ENCODE measurements at places on chromosomes 2 and 18. TPM values are rescaled to one million over a fixed set of nuclear protein-coding genes. Genes with fewer than 3 reads are reported as not detected.

- H3K27ac ChIP-seq: no peak overlapping the region
- no peaks in the 10 kb centered on the region for H3K36me3 ChIP-seq
- no peak overlapping the region for H3K4me3 ChIP-seq
- no peaks in the 10 kb centered on the region for H3K4me1 ChIP-seq
- H3K27me3 ChIP-seq: peaks cover 5% of the 10 kb centered on the region
Observed at GRCh38 chr2:172725746-172726145, 9.9 kb upstream of the RAPGEF4 start.

- no peak overlapping the region for H3K4me3 ChIP-seq
- no peaks in the 10 kb centered on the region for H3K36me3 ChIP-seq
- H3K27me3 ChIP-seq: no peaks in the 10 kb centered on the region
- no peak overlapping the region for H3K27ac ChIP-seq
Observed at GRCh38 chr2:101551336-101551888, 76.5 kb upstream of the RFX8 start.

The FIGN gene
- not detected for total RNA-seq

- no peak for DNase-seq
- H3K36me3 ChIP-seq: no peaks in the 10 kb centered on the region
- H3K27ac ChIP-seq: no peak overlapping the region
- H3K4me1 ChIP-seq: peaks cover 16% of the 10 kb centered on the region
- peak overlapping the region; percentile 74 for H3K4me3 ChIP-seq
Observed at GRCh38 chr2:149329489-149330126, 779 bp upstream of the LYPD6 start.

- H3K4me3 ChIP-seq: no peak overlapping the region
- DNase-seq: no peak
- H3K27ac ChIP-seq: no peak overlapping the region
- H3K27me3 ChIP-seq: no peaks in the 10 kb centered on the region
Observed at GRCh38 chr18:22044474-22045220, 124.7 kb upstream of the GATA6 start.

DNA sequence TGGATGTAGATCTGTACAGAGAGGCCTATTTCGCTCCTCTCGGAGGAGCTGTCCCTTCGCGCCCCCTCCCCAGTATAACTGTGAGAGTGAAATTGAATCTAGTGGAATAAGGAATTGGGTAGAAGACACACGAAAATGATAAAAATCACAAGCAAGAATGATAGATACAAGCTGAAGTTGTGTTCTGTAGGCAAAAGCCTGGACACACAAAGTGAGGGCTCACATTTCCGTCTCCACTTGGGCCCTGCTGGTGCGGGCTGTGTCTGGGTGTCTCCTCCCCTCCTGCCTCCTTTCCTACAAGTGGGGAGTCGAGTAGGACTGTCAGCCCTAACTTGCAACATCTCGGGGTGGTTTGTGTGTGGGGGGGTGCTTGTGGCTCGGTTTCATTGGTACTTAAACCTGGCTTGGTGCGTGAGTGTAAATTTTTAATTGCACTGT, 457 bp upstream of the SP9 start:
- H3K36me3 ChIP-seq: no peaks in the 10 kb centered on the region
- DNase-seq: no peak
- H3K27me3 ChIP-seq: peaks cover 62% of the 10 kb centered on the region
- H3K4me1 ChIP-seq: peaks cover 26% of the 10 kb centered on the region

The CASP8 gene
- total RNA-seq: 74.2 TPM

The FMNL2 gene
- 4.0 TPM for total RNA-seq

DNA sequence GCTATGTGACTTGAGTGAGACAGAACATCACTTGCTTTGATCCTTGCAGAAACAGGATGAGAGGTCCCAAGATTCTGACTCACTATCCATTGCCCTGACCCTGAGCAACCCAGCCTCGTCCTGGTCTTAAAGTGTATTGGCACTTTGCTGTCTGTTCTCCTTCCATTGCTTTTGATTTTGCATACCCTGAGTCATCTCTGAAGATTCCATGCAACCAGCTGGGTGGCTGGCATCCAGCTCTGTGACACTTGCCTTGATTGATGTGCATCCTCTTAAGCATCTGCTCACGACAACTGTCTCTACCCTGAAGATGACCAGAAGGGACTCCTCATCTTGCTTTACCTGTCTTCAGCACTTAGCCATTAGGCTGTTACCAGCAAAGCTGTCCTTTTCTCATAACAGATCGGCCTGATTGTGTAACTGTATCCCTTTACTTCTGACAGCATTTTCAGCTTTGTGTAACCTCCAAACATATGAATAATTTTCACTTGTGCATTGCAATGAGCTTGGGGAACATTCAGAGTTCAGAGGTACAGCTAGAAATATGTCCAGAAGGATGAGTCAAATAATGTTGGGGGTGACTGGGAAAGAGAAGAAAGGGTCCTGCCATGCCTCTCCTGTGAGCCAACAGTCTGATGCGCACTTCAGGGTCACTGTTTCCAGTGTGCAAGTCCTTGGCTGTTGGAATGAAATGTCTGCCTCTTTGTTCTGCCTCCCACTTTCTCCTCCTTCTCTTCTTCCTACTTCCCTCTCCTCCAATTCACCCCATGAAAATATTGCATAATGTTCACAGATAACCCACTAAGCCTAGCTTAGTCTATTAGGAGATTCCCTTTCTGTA, 249.7 kb upstream of the OSR1 start:
- no peak for DNase-seq
- no peaks in the 10 kb centered on the region for H3K36me3 ChIP-seq
- H3K27ac ChIP-seq: no peak overlapping the region

DNA sequence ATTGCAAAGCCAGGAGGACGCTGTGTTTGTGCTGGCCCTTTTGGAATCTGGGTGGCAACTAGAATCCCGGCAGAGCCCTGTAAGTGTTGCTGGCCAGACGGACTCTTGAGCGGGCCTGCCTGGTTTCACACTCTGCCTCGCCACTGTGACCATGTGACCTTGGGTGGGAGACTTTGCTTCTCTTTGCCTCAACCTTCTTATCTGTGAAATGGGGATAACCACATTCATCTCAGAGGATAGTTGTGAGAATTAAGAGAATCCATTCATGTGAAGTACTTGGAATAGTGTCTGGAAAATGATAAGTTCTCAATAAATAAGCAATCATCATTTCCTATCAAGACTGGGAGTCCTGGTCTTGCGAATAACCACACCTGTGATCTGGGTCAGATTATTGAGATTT, 105.6 kb downstream of the LIPG start:
- H3K27me3 ChIP-seq: peaks cover 21% of the 10 kb centered on the region
- H3K4me1 ChIP-seq: no peaks in the 10 kb centered on the region
- H3K36me3 ChIP-seq: no peaks in the 10 kb centered on the region
- H3K27ac ChIP-seq: no peak overlapping the region

The VSNL1 gene
- total RNA-seq: not detected

GRCh38 chr2:201824212-201824611, 17.9 kb downstream of the CDK15 start:
- no peak overlapping the region for H3K4me3 ChIP-seq
- no peak overlapping the region for H3K27ac ChIP-seq
- H3K36me3 ChIP-seq: no peaks in the 10 kb centered on the region
- H3K4me1 ChIP-seq: no peaks in the 10 kb centered on the region
- peaks cover 11% of the 10 kb centered on the region for H3K27me3 ChIP-seq
- DNase-seq: no peak

- no peak for DNase-seq
- H3K36me3 ChIP-seq: no peaks in the 10 kb centered on the region
- H3K27ac ChIP-seq: no peak overlapping the region
Observed at GRCh38 chr2:23526114-23526513, 141.1 kb downstream of the KLHL29 start.

GRCh38 chr2:23509596-23510292, 124.8 kb downstream of the KLHL29 start:
- H3K27ac ChIP-seq: no peak overlapping the region
- H3K36me3 ChIP-seq: no peaks in the 10 kb centered on the region
- no peaks in the 10 kb centered on the region for H3K27me3 ChIP-seq
- peaks cover 5% of the 10 kb centered on the region for H3K4me1 ChIP-seq
- DNase-seq: no peak

- H3K27ac ChIP-seq: no peak overlapping the region
- H3K4me3 ChIP-seq: no peak overlapping the region
- H3K36me3 ChIP-seq: no peaks in the 10 kb centered on the region
- DNase-seq: no peak
- no peaks in the 10 kb centered on the region for H3K4me1 ChIP-seq
Observed at GRCh38 chr2:4090668-4091630, 387.6 kb downstream of the DCDC2C start.

The NPHP1 gene
- total RNA-seq: 1.6 TPM

GRCh38 chr2:113266431-113266830, 12.3 kb downstream of the PAX8 start:
- no peak overlapping the region for H3K4me3 ChIP-seq
- no peak for DNase-seq
- no peaks in the 10 kb centered on the region for H3K4me1 ChIP-seq
- no peaks in the 10 kb centered on the region for H3K36me3 ChIP-seq

- H3K4me3 ChIP-seq: no peak overlapping the region
- no peaks in the 10 kb centered on the region for H3K27me3 ChIP-seq
- no peaks in the 10 kb centered on the region for H3K4me1 ChIP-seq
- H3K27ac ChIP-seq: no peak overlapping the region
- DNase-seq: no peak
Observed at GRCh38 chr2:170206805-170207407, 29.0 kb downstream of the MYO3B start.

The GPR35 gene
- total RNA-seq: 1.6 TPM

GRCh38 chr2:203855274-203855673, 12.3 kb upstream of the CTLA4 start:
- H3K4me3 ChIP-seq: no peak overlapping the region
- no peaks in the 10 kb centered on the region for H3K4me1 ChIP-seq
- DNase-seq: no peak
- H3K27ac ChIP-seq: no peak overlapping the region
- H3K36me3 ChIP-seq: no peaks in the 10 kb centered on the region

Data from activated B cell treated with CpG ODN at 0.5 μM for 24 hours (primary cell).